Activated T-cell treated with anti-CD3 and anti-CD28 coated beads for 1 hour (primary cell): ENCODE measurements at places on chromosomes 1 and 21.

DNA sequence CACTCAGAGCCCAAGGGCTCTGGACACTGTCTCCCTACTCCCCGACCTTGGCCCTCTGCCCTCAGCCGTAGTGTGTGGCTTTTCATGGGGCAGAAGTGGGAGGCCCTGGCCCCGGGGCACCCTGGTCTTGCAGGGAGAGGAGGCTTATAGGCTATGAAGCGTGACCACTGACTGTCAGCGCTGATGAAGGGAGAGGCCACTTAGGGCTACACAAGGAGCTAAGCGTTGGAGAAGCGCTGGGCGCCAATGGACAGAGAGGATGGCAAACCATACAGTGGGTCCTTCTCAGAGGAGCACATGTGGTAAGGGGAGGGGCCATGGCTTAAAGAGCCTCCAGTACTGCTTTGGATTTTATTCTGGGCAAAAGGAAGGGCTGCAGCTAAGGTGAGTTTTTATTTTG, 7.9 kb downstream of the CRABP2 start:
- no peak for DNase-seq

- DNase-seq: no peak
Measured at GRCh38 chr1:212959266-212960220, 9.2 kb downstream of the VASH2 start.

- no peak for DNase-seq
Measured at GRCh38 chr1:3073489-3074296, 4.7 kb downstream of the PRDM16 start.

DNA sequence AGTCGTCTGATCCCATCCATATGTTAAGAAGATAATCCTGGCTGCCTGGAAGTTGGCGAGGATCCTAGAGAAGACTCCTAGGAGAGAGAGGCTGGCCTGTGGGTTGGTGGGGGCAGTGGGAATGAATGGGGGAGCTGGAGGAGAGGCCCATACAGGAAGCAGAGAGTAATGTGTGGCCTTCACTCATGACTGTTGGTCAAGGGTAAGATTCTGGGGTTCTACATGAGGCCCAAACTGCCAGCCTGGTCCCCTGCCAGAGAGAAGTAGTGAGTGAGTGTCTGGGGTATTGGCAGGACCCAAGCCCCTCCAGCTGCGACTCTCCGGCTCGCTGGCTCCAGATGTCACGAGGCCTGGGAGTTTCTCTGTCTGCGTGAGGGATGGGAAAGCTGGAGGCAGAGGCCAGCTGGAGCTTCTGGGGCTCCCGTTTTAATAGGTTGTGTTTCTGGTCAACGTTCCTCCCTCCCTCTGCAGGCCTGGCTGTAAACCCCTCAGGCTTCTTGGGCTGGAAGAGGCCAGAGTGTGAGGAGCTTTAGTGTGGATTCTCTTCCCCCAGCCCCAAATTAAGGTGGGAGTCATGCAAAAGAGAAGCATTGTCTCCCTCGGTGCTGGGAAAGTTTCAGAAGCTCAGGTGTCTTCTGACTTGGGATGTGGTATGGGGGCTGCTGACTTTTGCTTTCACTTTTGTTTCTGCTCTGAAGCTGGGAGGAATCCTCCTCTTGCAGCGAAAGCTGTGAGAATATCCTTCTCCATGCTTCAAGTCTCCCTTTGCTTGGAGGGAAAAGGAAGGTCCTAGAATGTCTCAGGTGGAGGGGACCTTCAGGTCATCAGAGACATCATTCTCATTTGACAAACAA, 2.6 kb downstream of the TMEM51 start:
- DNase-seq: no peak

DNA sequence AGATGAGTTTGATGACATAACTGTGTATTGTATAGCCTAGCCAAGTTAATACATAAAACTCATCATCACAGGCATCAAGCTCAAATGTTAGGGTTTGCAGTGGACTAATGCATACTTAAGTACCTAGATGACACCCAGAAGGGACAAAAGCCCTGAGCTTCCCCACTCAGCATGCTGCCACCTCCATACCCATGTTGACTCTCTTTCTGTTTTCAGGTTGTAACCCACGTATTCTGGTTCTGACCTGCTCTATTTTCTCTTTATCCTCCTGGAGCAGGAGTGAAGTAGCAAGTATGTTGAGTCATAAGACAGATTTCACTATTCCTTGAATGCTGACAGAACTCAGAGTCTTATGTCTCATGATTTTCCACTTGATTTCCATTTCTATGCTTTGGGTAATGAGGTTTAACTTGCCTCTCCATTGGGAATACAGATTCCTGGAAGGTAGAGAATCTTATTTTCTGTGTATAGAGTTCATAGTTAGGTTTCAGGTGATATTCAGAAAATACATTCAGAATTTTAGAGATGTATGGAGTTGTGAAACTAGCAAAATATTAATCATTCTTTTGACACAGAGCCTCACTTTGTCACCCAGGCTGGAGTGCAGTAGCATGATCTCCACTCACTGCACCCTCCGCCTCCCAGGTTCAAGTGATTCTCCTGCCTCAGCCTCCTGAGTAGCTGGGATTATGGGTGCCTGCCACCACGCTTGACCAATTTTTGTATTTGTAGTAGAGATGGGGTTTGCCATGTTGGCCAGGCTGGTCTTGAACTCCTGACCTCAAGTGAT, 122.5 kb upstream of the KCNJ15 start:
- DNase-seq: no peak

GRCh38 chr1:219120624-219121544, 52.8 kb upstream of the LYPLAL1 start:
- DNase-seq: no peak
